ENCODE measurements at places on chromosomes 5 and 9. TPM values are rescaled to one million over a fixed set of nuclear protein-coding genes. Genes with fewer than 3 reads are reported as not detected.

DNA sequence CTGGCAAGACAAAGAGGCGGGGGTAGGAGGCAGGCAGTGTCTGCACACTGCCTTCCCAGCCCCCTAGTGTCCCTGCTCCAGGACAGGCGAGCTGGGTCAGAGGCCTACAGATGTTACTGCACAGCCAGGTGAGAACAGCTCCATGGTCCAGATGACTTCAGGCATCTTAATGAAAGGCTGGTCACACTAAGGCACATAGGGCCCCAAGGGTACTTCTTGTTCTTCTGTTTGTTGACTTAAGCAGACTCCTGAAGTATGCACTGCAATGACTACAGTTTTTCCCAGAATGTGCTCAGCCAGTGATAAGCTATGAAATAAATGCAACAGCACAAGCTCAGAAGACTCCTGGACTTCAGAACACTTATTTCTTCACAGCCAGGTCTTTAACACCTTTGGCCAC lies 27.4 kb downstream of the ATPSCKMT start:
- no peak for DNase-seq

GRCh38 chr9:118059484-118060278 lies 355.5 kb downstream of the TLR4 start:
- peak; percentile 93 for DNase-seq

GRCh38 chr5:119273391-119273839 lies 82.4 kb upstream of the TNFAIP8 start:
- no peak for DNase-seq

- DNase-seq, result no peak
These were observed 112.6 kb downstream of the SYK start for GRCh38 chr9:90914196-90914595.

GRCh38 chr5:33433303-33434240 lies 7.2 kb upstream of the TARS1 start:
- DNase-seq, result no peak

DNA sequence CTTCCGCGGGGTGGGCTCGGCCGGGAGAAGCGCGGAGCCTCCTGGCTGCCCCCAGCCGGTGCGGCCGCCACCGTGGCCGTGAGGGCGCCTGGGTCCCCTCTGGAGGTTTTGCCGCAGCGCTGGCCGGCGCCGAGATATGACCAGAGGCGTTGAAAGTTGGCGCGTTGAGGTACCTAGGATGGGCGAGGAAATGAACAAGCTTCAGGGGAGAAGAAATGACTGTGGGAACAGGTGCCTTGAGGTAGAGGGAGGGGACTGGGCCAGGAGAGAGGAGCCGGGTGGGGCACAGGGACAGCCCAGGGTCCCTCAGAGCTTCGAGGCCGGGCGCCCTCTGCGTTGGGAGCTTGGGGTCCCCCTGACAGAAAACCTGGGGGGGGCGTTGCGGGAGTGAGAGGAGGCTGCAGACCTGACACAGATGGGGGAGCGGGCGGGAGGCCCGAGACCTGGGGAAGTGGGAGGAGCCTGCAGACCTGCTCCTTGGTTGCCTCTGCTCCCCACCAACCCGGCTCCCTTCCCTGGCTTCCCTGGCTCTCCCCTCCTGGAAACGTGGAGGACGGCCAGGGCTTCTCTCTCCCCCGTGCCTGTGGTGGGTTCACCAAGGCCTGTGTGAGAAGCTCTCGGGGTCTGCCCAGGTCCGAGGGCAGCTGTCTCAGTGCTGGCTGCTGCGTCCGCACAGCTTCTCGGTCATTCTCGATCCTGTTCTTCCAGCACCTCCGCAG lies 14.2 kb downstream of the RABL6 start:
- no peak for DNase-seq

FSTL4 gene
- polyA plus RNA-seq, result 4.9 TPM

GRCh38 chr5:179118756-179119414 lies 58.7 kb downstream of the ZNF354C start:
- no peak for DNase-seq

SPINK13 gene
- 0.30 TPM for polyA plus RNA-seq

CHSY3 gene
- 4.3 TPM for polyA plus RNA-seq

DNA sequence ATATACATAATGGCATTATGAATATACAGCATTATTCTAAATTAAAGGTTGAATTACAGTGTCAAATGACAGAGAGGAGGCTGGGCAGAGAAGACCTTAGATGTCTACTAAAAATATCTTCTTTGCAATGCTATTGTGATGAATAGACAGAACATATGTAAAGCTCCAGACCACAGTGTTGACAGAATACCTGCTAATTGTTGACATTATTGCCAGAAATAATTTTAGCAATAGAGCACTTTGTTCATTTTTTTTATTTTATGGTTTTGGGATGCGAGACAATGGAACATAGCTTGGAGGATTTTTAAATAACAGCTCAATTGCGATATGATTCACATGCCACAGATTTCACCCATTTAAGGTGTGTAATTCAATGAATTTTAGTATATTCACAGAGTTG lies 508.8 kb downstream of the PSAT1 start:
- no peak for DNase-seq

GRCh38 chr5:78649211-78649695 lies 681 bp upstream of the LHFPL2 start:
- DNase-seq, result no peak

- DNase-seq, result peak; percentile 35
These were observed 26.2 kb upstream of the WDR41 start for GRCh38 chr5:77518304-77518703.

- no peak for DNase-seq
These were observed 312.3 kb downstream of the ENC1 start for GRCh38 chr5:74328221-74328630.

LRRC19 gene
- 0.13 TPM for polyA plus RNA-seq

GRCh38 chr9:84583866-84584265 lies 85.7 kb upstream of the NTRK2 start:
- DNase-seq, result no peak

GRCh38 chr9:87393706-87394230 lies 103.9 kb upstream of the DAPK1 start:
- DNase-seq, result peak; percentile 80

DNA sequence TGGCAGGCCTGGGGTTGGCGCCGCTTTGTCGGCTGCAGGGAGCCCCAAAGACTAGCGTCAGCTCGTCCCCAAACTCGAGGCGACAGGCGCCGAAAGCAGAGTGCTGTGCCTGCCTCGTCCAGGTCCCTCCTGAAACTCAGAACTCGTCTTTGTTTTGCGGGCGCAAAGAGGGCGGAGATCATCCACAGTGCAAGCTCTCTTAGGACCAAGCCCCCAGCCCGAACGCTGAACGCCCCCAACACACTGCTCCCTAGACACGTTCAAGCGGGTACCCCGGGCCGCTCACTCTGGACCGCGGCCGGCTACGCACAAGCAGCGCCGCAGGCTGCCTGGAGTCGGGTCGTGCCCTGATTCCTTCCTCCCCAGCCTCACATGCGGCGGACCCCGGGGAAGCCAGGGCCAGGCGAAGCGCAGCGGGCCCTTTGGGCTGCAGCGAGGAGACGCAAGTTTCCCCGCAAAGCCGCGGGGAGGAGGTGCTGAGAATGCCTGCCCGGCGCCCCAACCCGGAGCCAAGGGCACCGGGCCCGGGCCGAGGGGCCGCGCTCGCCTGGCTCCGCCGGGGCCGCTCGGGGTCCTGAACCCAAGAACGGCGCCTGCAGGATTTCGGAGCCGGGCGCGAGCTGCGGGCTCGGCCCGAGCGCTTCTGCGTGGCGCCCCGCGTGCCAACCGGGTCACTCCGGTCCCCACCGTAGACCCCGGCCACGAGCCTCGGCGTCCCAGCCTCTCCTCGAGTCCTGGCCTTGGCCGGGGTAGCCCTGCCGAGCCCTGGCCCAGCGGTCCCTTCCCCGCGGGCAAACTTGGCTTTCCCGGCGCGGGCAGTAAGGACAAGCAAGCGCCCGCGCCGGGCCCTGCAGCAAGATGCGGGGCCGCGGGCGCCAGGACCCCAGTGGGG lies 738 bp downstream of the FSTL4 start:
- DNase-seq, result peak; percentile 50

DNA sequence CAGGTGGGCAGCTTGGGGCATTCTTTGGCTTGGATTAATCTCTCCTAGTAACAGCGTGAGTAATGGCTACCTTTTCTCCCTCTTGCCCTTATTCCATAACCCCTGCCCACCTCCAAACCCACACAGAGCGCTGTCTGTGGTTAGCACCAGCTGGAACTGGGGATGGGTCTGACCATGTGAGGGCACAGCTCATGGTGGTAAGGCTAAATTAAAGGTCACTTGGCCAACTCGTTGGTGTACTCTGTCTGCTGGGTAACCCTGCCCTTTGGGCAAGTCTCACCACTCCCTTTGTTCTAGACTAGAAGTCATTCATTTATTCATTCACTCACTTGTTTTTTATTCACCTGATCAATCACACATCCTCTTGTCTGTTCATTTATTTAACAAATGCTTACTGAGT lies 27.8 kb downstream of the PPARGC1B start:
- no peak for DNase-seq

Measured in spinal cord (tissue), 10 donors.